Activated T-cell treated with anti-CD3 and anti-CD28 coated beads, Interleukin-2, amount 50 U/mL, for 72 hours (primary cell): ENCODE measurements at places on chromosomes 16 and 17. TPM values are rescaled to one million over a fixed set of nuclear protein-coding genes. Genes with fewer than 3 reads are reported as not detected.
A peak's percentile ranks its signal among the peaks of the same experiment; 100 is the strongest.

DNA sequence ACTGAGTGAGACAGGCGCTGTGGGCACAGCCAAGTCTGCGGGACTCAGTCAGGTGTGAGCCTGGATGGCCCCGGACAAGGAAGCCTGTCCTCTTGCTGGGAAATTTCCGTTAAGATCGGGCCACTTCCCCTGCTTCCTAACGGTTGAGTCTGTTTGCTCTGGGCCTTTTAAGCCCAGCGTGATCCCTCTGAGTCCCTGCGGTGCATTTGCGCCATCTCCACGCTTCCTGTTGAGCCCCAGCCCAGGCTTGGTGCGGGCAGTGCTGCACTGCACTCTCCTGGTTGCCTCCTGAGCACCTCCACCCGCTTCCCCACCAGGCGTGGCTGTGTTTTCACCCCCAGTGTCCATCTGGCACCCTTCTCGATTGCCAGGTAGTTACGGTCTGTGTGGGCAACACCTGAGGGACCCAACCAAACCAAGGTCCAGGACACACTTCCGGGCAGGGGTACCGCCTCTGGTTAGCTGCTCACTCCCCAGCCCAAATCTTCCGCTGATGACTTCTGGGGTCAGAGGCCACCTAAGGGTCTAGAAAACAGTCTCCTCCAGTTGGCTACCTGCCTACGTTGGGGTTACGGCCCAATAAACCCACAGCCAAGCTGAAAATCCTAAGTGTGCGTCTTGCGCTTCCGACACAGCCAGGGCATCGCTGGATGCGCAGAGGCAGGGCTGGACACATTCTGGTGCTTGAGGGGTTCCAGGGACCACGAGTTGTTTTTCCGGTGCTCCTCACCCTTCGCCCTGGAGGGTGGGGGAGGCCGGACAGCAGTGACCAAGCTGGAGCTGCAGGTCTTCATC lies 1.4 kb upstream of the SLC25A10 start:
- H3K4me3 ChIP-seq, result peak overlapping the region; percentile 87
- peak overlapping the region; percentile 68 for H3K27ac ChIP-seq
- peak; percentile 28 for DNase-seq
- peaks cover 46% of the 10 kb centered on the region for H3K4me1 ChIP-seq

DNA sequence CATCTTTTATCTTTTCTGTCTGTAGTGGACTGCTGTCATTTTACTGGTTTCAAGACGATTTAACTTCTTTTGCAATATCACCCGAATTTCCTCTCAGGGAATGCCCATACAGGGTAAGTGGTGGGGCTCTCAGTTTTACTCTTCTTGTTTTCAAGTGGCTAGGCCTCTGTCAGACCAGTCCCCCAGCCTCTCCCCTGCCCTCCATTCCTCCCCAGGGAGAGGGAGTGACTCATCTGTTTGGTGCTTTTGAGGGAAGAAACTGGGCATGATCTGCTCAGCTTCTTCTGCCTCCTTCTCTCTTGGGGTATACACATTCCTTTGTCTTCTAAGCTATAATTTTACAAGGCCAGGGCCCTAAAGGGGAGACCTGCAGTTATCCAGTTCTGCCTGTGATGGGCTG lies 332.0 kb downstream of the CBLN1 start:
- DNase-seq, result no peak
- no peaks in the 10 kb centered on the region for H3K4me1 ChIP-seq
- no peak overlapping the region for H3K27ac ChIP-seq
- no peaks in the 10 kb centered on the region for H3K36me3 ChIP-seq
- no peaks in the 10 kb centered on the region for H3K27me3 ChIP-seq

DNA sequence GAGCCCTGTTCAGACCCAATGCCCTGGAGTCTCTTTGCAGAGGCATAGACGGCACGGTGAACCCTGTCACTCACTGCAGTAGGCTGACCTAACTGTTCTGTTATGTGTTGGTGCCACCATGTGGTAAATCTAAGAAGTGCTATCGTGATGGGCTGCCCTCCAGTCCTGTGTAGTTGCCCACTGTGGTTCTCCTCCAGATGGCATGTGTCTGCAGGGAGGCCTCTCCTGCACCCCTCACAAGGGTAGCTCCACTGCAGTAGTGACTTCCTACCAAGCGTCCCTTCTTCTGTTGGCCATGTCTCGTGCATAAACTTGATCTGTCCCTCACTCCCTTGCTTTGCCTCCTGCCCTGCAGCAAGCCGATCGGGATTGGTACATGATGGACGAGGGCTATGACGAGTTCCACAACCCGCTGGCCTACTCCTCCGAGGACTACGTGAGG lies 5.8 kb downstream of the DHX38 start:
- H3K4me3 ChIP-seq, result no peak overlapping the region
- H3K36me3 ChIP-seq, result peaks cover 39% of the 10 kb centered on the region
- DNase-seq, result peak; percentile 58

DNA sequence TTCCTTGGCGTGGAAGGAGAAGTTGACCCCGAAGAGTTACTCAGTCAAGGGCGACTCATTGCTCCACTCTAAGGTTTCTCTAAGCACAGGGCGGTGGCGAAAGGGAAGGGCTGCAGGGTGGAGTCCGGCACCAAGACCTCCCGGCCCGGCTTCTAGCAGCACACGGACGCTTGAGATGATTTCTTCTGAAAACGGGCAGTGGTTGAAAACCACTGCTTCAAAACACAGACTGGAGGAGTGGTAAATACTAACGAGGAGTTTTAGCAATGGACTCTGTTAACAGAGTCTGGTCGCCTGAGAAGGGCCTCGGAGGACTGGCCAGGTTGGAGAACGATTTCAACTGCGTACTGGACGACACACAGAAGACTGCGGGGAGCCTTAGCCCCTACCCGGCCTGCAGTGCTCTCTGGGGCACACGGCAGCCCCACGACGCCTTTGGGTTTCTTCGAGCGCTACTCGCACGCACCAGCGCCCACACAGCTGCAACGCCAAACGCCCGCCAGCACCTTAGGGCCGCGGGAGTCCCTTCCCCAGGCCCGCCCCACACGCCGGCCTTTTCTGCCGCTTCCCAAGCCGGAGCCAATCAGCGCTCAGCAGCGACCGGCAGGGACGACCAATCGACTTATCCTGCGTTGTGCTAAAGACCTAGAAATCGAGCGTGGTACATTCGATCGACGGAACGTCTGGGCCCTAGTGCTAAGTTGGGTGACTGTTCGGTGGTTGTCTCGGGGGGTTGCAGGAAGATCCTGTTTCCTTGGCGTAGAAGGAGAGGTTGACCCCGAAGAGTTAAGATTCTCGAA lies 14.4 kb upstream of the CA4 start:
- peak overlapping the region; percentile 95 for H3K27ac ChIP-seq
- DNase-seq, result peak; percentile 90
- H3K4me3 ChIP-seq, result peak overlapping the region; percentile 97
- peaks cover 45% of the 10 kb centered on the region for H3K4me1 ChIP-seq

DNA sequence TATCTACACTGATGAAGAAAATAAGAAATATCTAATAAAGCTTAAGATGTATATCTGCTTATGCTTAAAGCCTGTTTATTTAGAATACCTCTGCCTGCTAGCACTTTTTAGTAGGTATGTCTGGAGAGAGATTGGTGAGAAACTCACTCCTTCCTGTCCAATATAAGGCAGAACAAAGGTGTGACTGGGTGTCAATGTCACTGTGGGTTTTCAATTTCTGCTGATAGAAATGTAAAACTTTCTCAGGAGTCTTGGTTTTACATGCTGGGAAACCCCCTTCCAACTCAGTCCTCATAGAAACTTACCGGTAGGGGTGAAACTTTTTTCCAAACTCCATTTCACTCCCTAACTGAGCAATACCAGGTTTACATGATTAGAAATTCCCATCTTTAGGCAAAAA lies 17.8 kb upstream of the MPHOSPH6 start:
- H3K4me1 ChIP-seq, result peaks cover 29% of the 10 kb centered on the region
- peak overlapping the region; percentile 11 for H3K4me3 ChIP-seq
- no peak overlapping the region for H3K27ac ChIP-seq
- DNase-seq, result peak; percentile 17
- peaks cover 21% of the 10 kb centered on the region for H3K27me3 ChIP-seq

DNA sequence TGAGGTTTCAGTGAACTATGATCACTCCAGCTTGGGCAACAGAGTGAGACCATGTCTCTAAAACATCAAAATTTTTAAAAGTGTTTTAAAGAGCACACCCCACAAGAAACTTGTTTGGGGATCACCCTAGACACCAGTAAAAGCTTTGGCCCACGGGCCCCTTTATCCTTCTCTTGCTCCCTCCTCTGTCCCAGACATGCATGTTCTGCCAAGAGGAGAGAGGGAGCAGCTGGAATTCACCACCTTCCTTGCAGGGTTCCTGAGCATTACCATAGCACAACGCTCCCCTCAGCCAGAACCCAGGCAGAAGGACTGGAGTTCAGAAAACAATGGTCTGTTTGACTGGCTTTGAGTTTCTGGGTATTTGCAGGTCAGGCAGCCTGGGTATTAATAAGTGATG lies 214.3 kb upstream of the CDH5 start:
- H3K27me3 ChIP-seq, result peaks cover 8% of the 10 kb centered on the region
- H3K4me3 ChIP-seq, result no peak overlapping the region
- H3K27ac ChIP-seq, result no peak overlapping the region
- H3K36me3 ChIP-seq, result no peaks in the 10 kb centered on the region

DNA sequence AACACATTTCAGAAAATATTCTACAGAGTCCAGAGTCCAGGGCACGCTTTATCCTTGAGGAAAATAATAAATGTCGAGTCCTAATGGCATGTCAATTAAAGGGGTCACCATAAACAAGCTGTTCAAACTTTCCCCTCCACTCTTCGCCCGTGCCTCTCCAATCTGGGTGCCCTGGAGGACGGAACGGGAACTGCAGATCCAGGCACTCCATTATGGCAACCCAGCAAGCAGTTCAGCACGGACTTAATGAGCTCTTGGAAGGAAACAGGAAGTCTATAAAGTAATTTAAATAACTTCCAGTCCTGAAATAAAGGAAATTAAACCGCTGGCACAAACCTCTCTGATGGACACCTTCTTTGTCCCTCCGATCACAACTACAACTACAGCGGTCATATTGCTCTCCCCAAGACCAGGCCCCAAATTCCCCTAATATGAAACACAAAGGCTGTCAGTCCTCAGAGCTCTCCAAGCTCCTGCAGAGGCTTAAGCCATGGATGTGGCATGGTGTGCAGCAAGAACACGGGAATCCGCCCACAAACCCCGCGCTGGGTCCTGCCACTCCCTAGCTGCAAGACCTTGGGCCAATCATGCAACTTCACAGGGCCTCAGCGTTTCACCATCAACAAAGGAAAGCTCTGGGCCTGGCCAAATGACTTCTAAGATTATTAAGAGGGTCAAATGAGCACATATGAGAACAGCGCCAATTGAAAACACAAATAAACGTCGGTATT lies 52.6 kb downstream of the ZFHX3 start:
- no peak overlapping the region for H3K4me3 ChIP-seq
- H3K36me3 ChIP-seq, result no peaks in the 10 kb centered on the region
- no peaks in the 10 kb centered on the region for H3K27me3 ChIP-seq
- DNase-seq, result peak; percentile 2
- H3K27ac ChIP-seq, result no peak overlapping the region

DNA sequence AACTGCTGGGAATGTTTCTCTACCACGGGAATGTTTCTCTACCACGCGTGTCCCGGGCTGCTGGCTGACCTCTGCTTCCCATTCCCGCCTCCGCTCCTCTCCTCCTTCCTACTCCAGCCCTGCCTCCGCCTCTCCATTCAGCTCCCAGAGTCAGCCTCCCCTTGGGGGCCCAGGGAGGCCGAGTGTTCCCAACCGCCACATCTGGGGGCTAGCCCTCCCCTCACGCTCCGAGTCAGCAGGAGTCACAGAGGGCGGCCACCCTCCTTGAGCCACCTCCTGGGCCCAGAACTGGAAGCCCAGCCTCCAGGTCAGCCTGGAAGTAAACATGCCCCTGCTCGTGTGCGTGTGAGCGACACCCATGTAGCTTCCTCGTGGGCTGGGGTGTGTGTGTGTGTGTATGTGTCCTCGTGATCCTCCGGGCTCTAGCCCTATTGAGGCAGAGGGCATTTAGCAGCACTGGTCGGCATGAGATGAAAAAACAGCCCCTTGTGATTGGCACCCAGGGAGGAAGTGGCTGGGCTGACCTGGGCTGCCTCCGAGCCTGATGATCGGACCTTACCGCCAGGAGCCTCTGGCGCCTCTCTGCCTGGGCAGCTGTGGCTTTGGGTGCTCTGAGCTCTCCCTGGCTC lies 7.3 kb downstream of the CYGB start:
- no peak overlapping the region for H3K27ac ChIP-seq
- DNase-seq, result no peak
- no peaks in the 10 kb centered on the region for H3K36me3 ChIP-seq
- peaks cover 16% of the 10 kb centered on the region for H3K4me1 ChIP-seq
- no peaks in the 10 kb centered on the region for H3K27me3 ChIP-seq
- no peak overlapping the region for H3K4me3 ChIP-seq

GRCh38 chr16:83269048-83269447 lies 538.7 kb upstream of the HSBP1 start:
- H3K4me3 ChIP-seq, result no peak overlapping the region
- no peak for DNase-seq
- H3K36me3 ChIP-seq, result no peaks in the 10 kb centered on the region

DNA sequence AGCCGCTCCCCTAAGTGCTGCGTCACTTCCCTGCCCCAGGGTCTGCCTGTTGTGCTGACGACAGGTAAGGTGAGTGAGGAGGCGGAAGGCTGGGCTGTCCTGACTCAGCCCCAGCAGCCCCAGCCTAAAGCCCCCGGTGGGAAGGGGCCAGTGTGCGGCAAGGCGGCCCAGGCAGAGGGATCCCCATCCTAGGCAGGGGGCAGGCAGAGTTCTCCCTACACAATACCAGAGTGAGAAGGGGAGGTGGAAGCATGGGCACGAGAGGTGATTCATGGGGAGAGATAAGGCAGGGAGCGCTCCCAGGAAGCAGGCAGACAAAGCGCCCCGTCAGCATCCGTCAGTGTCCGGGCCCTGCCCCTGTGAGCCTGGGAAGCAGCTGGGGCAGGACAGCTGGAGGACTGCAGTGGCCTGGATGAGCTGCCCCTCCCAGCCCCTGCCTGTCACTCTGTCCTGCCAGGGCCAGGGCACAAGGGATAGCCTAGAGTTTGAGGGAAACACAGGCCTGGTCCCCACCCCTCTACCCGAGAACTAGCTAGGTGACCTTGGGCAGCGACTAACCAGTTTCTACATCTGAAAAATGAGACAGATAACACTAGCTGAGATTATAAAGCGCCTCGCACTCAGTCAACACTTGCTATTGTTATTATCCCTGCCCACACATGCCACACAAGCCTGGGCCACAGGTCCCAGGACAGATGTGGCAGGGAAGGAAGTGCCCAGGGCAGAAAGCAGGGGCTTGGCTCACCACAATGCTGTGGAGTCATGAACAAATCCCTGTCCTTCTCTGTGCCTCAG lies 3.8 kb downstream of the FAM83G start:
- H3K36me3 ChIP-seq, result peaks cover 4% of the 10 kb centered on the region
- H3K27me3 ChIP-seq, result no peaks in the 10 kb centered on the region
- H3K4me3 ChIP-seq, result no peak overlapping the region
- no peak overlapping the region for H3K27ac ChIP-seq

GRCh38 chr16:76654088-76654820 lies 377.1 kb downstream of the CNTNAP4 start:
- H3K4me1 ChIP-seq, result no peaks in the 10 kb centered on the region
- no peak overlapping the region for H3K27ac ChIP-seq
- no peak overlapping the region for H3K4me3 ChIP-seq
- H3K27me3 ChIP-seq, result no peaks in the 10 kb centered on the region

Gene C17orf67
- total RNA-seq, result 4.0 TPM

Gene CBLN1
- not detected for total RNA-seq

Gene PITPNM3
- total RNA-seq, result 0.81 TPM

Gene ITGA2B
- 3.2 TPM for total RNA-seq

Gene ANKFN1
- total RNA-seq, result not detected

Gene ARHGAP23
- total RNA-seq, result 2.6 TPM

Gene FAM171A2
- 0.14 TPM for total RNA-seq

Gene FSCN2
- total RNA-seq, result 0.95 TPM

Gene DOC2B
- 0.12 TPM for total RNA-seq

Gene C16orf87
- total RNA-seq, result 18.1 TPM
